ENCODE measurements at places on chromosomes 4 and X.

DNA sequence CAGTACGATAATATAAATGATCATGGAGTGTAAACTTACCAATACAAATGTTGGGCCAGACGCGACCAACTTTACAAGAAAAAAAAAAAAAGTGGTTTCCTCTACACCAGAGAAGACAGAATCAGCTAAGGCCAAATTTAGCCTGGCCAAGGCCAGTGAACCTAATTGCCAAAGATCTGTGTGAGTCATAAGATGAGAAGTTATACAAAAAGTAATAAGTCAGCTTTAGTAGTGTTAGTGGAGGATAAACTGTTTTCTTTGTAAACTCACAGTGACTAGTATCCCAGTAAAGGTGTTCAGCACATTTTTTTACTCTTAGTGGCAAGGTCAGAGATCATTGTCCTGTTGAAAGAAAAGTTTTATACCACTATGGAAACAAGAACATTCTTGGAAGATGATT lies 531.4 kb upstream of the TECRL start:
- DNase-seq: no peak

GRCh38 chr4:153745651-153746050 lies 14.2 kb downstream of the RNF175 start:
- DNase-seq: no peak

- DNase-seq: peak; percentile 2
Observed at GRCh38 chrX:121036137-121036536, 11.3 kb upstream of the GLUD2 start.

DNA sequence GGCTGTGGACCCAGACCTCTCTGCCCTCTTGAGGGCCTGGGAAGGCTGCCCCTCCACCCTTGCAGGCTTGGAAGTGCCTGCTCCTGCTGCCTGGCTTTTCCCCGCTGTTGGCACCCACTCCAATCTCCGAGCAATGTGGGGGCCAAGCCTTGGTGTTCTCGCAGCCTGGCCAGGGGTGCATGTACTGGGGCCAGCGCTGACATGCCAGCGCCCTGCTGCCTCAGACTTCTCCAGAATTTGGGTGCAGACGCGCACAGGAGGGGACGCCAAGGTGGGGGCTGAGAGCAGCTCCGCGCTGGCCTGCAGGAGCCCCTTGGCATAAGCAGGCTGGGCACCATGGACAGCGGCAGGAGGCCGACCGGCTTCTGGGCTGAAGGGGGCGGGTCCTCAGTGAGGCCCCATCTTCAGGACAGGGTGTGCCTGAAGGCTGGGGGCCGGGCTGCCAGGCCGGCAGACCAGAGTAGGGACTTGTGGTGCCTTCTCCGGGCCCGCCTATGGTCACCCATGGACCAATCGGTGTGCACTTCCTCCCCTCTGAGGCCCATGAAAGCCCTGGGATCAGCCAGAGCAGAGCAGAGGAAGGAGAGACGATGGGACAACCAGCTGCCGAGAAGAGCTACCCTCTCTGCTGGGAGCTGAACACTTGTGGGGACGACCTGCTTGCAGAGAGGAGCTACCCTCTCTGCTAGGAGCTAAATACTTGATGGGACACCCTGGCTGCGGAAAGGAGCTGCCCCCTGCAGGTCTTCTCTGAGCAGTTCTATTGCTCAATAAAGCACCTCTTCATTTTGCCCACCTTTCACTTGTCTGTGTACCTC lies 118.3 kb downstream of the DNAAF6 start:
- peak; percentile 21 for DNase-seq

GRCh38 chr4:182318256-182318655 lies 75.1 kb downstream of the TENM3 start:
- DNase-seq: no peak

GRCh38 chrX:153879741-153880439 lies 6.1 kb downstream of the L1CAM start:
- DNase-seq: no peak

GRCh38 chr4:157804986-157805385 lies 367.8 kb downstream of the GASK1B start:
- DNase-seq: no peak

DNA sequence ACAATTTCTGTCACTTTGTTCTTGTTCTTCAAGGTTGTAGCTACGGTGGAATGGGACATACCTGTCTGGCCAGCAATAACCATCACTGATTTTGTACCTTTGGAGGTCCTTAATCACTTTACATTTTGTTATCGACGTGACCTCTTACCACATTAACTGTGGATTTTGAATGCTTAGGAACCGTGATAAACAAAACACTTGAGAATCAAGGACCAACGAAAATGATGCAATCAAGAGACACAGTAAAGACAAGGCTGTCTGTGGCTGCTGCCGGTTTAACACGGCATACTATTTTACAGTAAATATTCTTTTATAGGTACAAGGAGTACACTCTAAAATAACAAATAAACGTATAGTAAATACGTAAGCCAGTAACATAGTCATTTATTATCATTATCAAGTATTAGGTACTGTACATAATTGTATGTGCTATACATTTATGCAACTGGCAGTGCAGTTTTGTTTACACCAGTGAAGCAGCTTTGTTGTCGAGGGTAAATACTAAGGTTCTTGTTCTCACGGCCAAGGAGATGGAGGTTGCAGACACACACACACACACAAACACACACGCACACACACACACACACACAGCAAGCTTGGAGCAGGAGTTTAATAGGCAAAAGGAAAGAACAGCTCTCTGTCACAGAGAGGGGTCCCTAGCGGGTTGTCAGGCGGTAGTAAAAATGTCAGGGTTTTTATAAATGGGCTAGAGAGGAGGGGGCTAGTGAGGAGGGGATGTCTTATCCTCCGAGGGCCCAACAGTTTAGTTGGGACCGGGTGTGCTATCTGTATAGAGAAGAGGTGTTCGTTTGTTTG lies 194.7 kb upstream of the CXorf51B start:
- no peak for DNase-seq

DNA sequence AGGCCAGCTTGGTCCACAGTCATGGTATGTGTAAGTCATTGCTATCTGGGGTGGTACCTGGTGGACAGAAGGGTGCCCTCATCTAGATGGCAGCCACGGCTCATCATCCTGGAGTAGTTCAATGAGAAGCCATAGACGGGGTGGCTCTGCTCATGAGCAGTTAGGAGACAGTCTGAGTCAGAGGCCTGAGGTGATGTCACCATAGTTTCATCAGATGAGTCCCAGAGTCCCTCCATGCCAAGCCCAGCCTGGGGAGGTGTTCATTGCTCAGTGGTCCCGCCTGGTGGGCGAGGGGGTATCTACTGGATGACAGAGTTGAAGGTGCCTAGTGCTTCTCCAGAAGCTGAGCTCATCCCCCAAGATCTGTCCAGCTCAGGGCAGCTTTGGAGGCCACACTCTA lies 49.8 kb downstream of the DLG3 start:
- peak; percentile 32 for DNase-seq

- DNase-seq: peak; percentile 55
Observed at GRCh38 chrX:139559383-139560042, 29.0 kb downstream of the F9 start.

GRCh38 chr4:77581724-77582123 lies 23.9 kb upstream of the CXCL13 start:
- no peak for DNase-seq

- no peak for DNase-seq
Observed at GRCh38 chr4:180990931-180991330, 1252.3 kb upstream of the TENM3 start.

DNA sequence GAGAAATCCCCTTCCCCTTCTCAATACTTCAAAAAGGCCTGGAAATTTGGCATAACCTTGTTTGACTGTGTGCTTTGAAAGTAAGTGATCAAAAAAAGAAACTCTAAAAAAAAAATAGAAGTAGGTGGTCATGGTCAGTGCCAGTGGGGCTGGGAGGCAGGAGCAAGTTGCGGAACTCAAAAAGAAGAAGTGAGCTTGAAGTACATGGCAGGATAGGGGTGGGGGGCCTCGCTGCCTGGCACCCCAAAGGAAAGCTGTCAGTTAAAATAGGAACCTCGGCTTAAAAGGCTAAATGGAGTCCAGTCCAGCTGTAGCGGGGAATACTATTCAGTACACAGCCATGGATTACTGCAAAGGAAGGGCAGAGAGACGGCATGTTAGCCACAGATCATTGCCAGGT lies 12.2 kb upstream of the NKRF start:
- no peak for DNase-seq

DNA sequence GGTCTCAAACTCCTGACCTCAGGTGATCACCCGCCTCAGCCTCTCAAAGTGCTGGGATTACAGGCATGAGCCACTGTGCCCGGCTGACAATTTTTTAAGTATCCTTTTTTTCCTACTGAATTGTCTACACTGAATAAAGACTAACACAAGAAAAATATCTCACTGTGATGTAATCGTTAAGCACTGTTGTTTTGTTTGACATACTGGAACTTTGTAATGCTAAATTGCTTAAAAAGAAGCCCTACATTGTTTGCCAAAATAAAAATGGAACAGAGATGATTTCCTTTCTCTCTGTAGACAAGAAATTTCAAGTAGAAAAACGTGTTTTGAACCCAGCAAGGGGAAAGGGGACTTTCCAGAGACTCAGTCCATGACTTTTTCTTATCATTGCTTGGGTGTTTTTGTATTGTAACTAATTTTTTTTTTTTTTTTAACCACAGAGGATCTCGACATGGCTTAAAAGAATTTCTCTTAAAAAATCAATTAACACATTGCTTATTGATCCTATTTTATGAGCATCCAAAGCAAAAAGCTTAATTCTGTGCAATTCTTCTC lies 74.9 kb downstream of the TMEM156 start:
- DNase-seq: no peak

GRCh38 chr4:3440979-3441500 lies 728 bp upstream of the HGFAC start:
- peak; percentile 31 for DNase-seq

DNA sequence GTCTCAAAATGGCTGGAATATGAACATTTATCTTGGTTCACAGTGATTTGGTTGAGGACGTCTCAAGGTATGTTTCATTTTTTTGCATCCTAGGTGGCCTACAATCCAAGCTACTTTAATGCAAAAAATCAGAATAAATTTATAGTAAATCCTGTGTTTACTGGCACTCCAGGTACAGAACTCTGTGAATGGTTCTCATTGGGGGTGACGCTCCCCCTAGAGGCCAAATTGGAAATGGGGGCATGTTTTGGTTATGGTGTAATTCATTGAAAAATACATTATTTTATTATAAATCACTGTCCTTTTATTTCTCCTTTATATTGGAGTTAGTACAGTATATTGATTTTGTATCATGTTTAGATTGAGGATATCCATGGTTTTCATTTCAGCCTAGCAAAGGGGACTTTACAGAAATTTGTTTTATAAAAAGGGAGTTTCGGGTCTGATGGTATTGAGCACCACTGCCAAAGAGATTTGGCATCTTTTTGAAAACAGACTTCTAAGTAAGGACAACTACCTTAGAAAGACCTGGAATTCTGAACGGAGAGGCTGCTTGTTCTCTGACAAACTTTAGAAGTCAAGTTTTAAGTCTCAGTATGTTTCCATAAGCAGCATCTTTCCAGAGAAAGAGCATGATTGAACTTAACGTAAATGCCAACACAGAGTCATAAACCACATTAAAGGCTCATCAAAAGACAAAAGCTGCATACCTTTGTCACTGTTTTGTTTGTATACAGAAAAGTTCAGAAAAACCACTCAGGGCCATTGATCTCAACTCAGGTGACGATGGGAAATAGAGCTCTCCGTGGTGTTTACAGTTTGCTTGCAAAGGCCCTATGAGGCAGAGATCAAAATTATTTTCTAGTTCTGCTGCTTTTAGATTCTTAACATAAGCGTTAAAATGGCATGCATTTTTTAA lies 19.4 kb downstream of the MTM1 start:
- no peak for DNase-seq

GRCh38 chrX:15820106-15821073 lies 30.1 kb downstream of the ZRSR2 start:
- no peak for DNase-seq

GRCh38 chr4:177349191-177349590 lies 39.5 kb downstream of the NEIL3 start:
- no peak for DNase-seq

GRCh38 chrX:85611926-85612325 lies 232.5 kb upstream of the POF1B start:
- no peak for DNase-seq

DNA sequence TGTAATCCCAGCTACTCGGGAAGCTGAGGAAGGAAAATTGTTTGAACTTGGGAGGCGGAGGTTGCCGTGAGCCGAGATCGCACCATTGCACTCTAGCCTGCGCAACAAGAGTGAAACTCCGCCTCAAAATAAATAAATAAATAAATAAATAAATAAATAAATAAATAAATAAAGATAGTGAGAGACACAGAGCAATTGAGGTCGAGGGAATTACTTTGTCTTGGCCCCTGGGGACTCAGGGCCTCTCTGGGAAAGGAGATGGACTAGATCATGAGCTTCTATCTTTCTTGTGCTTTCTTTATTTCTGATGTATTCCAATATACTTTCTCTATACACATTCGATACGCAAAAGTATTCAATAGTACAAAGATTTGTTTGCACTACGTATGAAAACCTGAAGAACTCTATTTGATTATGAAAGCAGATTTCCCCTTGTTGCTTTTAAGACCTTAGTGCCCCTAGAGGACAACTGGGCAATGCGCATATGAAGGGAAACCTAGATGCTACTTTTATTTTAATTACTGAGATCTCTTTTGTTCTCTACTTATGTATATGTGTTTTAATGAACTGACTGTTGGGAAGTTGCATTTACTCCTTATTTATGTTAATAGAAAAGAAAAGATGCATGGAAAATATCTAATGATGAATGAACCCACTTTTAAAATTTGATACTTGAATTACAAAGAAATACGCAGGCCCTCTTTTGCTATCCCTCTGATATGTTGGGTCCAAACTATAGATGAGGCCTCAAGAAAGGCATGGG lies 12.8 kb upstream of the ELOVL6 start:
- peak; percentile 51 for DNase-seq

GRCh38 chr4:105113800-105114199 lies 32.9 kb upstream of the TET2 start:
- no peak for DNase-seq

DNA sequence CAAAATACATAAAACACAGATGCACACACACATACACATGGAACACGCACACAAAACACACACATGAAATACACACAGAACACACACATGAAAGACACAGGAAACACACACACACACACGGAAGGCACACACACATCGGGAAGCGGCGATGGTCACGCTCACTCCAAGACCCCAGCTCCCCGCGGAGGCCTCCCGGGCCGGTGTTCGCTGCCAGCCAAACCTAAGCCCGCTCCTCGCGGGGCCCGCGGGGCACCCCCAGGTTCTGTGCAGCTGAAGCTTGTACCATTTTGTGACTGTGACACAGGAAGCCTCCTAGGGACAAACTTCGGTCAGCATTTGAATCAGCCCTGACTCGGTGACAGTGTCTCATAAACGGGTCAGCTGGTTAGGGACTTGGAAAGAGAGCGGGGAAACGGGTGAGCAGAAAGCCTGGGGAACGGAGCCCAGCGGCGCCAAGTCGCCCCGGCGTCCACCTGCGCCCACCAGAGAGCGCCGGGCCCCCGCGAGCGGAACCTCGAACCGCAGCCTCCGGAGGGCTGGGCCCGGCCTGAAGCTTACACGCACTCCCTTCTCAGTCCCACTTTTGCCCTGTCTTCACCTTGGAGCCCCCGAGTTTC lies 32.1 kb downstream of the F11 start:
- DNase-seq: no peak

- no peak for DNase-seq
Observed at GRCh38 chr4:2385516-2385915, 32.9 kb downstream of the ZFYVE28 start.
